ENCODE measurements at places on chromosomes 4 and X. TPM values are rescaled to one million over a fixed set of nuclear protein-coding genes. Genes with fewer than 3 reads are reported as not detected.

Gene RAP1GDS1
- total RNA-seq = 22.4 TPM

Gene PPP1R2C
- not detected for total RNA-seq

Gene CSAG2
- not detected for total RNA-seq

Gene TMSB15C
- total RNA-seq = 0.22 TPM

Gene SHOX
- 0.02 TPM for total RNA-seq

Gene NWD2
- not detected for total RNA-seq

Gene DMP1
- not detected for total RNA-seq

Gene USP26
- total RNA-seq = not detected

Gene C4orf54
- total RNA-seq = 0.01 TPM

Gene CDX4
- total RNA-seq = not detected

Gene NEIL3
- 8.9 TPM for total RNA-seq

Gene ASMT
- 0.19 TPM for total RNA-seq

Gene LNX1
- not detected for total RNA-seq

Gene CLOCK
- total RNA-seq = 3.5 TPM

Gene USP17L24
- not detected for total RNA-seq

Gene DOCK11
- total RNA-seq = 8.6 TPM

Gene KCND1
- 0.70 TPM for total RNA-seq

Measured in A549 treated with dexamethasone at 1 μM for 4 hours (cell line).